Stimulated activated CD8-positive, alpha-beta memory T cell treated with anti-CD3 and anti-CD28 coated beads, Interleukin-4, amount 100 ng/mL, for 1 hour (primary cell): ENCODE measurements at places on chromosomes 3 and 15.

DNA sequence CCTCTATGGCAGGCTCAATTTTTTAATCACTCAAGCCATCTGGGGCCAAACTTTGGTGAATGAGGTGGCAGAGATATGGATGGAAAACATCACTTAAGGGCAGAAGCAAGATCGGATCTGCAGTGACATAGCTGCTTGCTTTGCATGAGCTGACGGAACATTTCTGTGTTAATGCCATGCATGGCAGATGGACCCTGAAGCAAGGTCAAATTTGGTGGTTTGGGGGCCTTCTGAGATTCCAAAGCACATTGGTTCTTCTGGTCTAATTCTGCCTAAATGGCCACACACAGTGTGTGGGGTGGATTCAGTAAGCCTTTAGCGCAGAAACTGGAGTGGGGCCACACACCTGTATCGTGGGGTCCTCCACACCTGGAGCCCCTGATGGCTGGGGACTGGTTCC, 38.3 kb upstream of the BCL2L10 start:
- no peak for DNase-seq

GRCh38 chr15:43151688-43152087, 18.3 kb downstream of the TMEM62 start:
- DNase-seq, result no peak

GRCh38 chr3:159886050-159886449, 102.6 kb upstream of the IL12A start:
- no peak for DNase-seq

- no peak for DNase-seq
Measured at GRCh38 chr3:127651516-127652172, 21.1 kb upstream of the ABTB1 start.

GRCh38 chr15:88204584-88204983, 52.0 kb downstream of the NTRK3 start:
- DNase-seq, result no peak

DNA sequence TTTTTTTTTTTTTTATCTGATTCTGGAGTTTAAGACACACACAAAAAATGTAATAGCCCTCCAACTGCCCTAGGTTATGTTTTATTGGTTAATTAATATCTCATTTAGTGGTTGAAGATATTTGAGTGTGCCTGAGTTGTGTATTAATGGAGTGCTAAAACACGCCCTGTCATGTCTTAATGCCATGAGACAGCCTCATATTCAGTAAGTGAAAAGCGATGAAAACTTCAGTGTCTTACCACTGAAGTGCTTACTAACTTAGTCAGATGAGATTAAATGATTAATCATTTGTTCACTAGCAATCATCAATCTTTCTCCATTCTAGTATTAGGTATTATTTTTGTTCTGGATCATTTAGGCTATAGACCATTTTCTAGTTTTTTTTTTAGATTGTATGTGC, 544.7 kb upstream of the ROBO2 start:
- DNase-seq, result no peak

- no peak for DNase-seq
Measured at GRCh38 chr15:81915990-81916389, 129.8 kb downstream of the MEX3B start.

- no peak for DNase-seq
Measured at GRCh38 chr3:142009029-142009428, 132.6 kb downstream of the ATP1B3 start.

DNA sequence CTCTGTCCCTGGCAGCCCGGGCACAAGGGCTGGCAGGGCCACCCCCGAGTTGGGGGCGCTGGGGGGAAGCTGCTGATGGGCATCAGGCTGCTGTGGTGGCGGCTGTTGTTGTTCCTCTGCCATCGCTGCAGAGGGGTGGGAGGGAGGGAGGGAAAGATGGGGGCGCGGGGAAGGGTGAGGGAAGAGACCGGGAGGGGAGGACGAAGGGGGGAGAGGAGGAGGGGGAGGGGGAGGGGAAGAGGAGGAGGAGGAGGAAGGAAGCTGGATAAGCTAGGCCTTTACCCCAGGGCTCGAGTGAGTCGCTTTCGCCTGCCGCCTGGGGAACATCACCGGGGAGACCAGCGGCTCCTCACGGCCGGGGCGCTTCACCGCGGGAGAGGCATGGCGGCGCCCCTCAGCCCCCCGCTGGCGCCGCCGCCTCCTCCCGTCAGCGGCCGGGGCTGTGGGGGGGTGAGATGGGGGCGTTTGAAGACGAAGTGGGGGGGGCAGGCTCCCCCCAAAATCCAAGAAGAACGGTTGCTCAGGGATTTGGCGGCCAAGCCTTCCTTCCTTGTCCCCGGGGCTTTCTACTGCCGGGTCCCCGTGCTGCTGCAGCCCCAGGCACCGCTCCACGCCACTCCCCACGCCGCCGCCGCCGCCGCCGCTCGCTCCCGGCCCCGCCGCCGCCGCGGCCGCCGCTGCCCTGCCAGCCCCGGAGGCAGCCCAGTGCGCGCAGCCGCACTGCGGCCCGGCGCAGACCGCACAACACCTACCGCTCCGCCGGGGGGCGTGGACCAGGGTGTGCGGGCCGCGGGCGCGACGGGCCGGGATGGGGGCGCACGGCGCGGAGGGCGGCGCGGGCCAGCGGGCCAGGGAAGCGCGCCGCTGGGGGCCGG, at the start of gene RFX7:
TSS of gene RFX7 (minus strand) at position 717 of the 875 bp plus-strand sequence. CDS start at position 123, 594 bp downstream.
- no peak for DNase-seq

- no peak for DNase-seq
Measured at GRCh38 chr3:45246241-45246640, 20.2 kb upstream of the TMEM158 start.

DNA sequence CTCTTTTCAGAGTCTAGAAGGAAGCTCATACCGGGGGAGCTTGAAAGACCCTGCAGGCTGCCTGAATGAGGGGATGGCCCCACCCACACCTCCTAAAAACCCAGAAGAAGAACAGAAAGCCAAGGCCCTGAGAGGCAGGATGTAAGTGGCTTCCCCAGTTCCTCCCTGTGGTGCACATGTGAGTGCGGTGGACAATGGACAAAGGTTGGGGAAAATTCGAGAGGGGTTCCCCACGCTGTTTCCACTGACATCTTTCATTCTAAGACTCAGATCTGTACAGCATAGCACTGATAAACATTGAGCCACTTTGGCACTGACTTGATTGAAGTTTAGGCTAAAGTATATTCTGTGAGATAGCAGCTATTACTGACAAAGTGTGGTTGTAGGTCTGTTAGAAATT, 79.5 kb upstream of the UMPS start:
- no peak for DNase-seq

DNA sequence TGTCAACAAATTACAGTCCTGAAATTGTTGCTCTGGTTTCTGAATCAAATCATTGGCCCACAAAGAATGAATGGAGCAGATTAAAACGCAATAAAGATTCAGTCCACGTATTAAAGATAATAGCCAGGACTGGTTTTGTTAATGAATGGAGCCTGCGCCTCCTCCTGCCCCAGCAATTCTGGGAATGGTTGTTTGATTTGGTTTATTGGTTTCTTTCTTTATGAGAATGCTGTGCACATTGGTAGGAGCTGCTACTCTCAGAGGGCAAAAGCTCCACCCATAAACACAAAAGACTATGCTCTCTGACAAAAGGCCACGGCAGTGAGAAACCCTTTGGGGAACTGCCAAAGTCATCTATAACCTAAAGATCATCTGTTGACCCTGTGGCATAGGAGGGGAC, 261.1 kb downstream of the ABHD5 start:
- no peak for DNase-seq
